Brain microvascular endothelial cell (primary cell): ENCODE measurements at places on chromosomes 2 and 18.
A peak's percentile ranks its signal among the peaks of the same experiment; 100 is the strongest.

DNA sequence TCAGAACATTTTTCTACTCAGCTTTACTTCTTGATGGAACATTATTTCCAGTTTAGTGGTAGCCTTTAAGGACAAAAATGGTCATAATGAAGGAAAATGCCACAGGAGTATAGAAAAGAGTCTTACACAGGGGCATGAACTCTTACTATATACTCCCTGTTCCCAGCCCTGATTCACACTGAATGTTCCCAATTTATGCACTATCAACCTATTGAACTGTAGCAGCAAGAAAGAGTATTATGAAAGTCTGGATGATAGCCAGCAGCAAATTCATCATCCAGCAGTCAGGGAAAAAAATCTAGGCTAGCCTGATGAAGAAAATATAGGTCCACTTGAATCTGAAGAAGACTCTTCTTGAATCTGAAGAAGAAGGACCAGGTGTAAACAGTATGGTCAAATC, 1170.3 kb upstream of the CHAC2 start:
- peak; percentile 43 for DNase-seq

DNA sequence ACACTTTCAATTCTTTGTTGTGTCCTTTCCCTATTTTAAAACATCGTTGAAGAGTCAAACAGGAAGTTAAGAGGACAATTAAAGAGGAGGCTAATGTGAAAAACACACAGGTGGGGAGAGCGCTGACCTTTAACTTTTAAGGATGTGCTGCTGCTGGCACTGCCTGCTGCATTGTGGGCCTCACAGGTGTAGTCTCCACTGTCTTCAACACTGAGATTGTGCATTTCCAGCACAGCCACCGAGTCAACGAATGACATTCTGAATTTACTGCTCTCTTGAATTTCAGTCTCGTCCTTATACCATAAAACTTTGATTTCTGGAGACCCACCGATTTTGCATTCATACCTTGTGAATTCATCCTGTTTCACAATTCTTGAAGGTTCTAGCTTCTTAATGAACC, 91.9 kb downstream of the TTN start:
- no peak for DNase-seq

DNA sequence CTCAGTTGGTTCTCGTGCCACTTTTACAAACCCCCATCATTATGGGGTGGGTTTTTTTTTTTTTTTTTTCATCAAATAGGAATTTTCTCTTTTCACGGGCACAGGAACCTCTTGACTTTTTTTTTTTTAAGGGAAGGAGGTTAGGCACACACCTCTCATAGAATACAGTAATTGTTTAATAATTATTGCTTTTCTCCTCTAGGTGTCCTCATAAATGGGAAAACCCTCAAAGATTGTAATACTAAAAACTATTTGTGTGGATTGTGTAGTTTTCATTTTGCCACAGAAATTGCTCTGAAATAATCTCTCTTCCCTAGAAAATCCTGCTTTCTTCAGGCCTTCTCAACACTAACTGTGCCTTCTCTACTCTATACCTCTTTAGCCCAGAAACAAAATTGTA, 147.3 kb downstream of the GREB1L start:
- no peak for DNase-seq

DNA sequence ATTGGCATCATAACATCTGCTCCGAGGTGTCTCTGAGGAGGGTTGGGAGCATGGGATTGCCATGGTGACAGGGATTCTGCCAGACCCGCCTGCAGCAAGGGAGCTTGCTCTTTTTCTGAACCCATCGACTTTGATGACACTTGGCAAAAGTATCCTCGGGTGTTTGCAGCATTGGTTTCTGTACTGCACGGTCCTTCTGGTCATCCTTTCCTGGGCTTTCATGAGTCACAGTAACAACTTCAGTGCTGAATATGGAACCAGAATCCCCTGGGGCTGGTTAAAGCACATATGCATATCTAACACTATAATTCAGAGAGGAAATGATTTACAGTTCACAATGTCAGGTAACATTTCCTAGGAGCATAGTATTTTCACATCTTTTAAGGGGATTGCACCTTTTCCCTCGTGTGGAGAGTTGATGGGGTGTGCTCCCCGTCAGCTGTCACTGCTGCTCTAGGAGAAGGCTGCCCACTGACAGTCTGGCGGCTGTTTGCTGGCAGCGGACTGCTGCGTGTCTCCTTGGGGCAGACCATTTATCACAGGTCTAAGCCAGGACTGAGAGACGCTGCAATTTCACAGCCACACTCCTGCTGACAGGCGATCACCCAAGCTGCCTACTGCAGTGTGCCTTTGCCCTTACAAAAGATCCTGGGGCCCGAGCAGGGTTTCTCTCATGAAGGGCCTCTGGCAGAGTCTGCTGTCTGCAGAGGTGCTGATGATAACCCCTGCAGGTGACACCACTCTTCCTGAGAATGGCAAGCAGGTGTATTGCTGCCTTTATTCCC, 425.3 kb downstream of the THSD7B start:
- DNase-seq = peak; percentile 47

DNA sequence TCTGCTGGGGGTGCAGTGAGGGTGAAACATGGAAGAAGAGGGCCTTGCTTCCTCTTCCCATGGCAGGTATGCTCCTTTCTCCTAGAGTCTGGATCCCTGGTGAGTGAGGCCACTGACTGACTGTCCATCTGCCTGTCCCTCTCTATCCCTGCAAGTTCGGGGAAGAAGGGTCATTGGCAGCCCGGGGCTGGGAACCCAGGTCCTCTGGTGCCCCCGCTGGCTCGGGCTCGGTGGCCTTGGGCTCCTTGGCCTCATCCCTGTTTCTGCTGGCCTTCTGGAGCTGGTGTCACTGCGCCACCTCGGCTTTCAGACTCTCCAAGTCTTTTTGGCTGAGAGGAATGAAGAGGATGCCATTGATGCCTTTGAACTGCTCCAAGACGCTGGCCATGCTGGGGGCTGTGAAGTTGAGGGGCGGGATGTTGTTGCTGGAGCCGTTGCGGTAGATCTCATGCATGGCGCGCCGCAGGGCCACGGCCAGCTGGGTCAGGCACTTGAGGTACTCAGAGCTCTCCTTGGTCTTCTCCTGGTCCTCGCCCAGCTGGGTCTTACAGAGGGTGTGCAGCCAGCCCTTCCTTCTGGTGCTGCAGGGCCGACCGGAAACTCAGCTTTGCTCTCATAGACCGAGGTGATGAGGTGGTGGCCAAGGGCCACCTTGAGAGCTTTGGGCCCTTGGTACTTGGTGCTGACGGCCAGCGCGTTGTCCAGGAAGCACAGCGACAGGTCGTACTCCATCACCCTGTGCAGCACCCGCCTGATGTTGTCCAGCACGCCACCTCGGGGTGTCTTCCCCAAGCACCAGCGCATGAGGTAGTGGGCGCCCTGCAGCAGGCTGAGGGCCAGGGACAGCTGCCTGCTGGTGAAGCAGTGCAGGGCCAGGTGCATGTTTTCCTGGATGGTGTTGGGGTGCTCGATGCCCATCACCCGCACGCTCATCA, 6.3 kb downstream of the MEP1B start:
- DNase-seq = no peak

GRCh38 chr18:79380816-79381806, 14.6 kb upstream of the NFATC1 start:
- DNase-seq = no peak

- no peak for DNase-seq
Observed at GRCh38 chr2:152292991-152293390, 42.0 kb upstream of the FMNL2 start.
